ENCODE measurements at places on chromosomes 16 and 17. TPM values are rescaled to one million over a fixed set of nuclear protein-coding genes. Genes with fewer than 3 reads are reported as not detected.

GRCh38 chr17:73508057-73508930 is 136.0 kb downstream of the SDK2 start:
- no peaks in the 10 kb centered on the region for H3K4me1 ChIP-seq
- H3K4me3 ChIP-seq: no peak overlapping the region
- H3K36me3 ChIP-seq: no peaks in the 10 kb centered on the region
- H3K27ac ChIP-seq: no peak overlapping the region
- H3K27me3 ChIP-seq: no peaks in the 10 kb centered on the region

- no peaks in the 10 kb centered on the region for H3K4me1 ChIP-seq
- no peak overlapping the region for H3K4me3 ChIP-seq
- no peak for DNase-seq
- no peak overlapping the region for H3K27ac ChIP-seq
Observed at GRCh38 chr17:32819035-32819434, 57.9 kb downstream of the MYO1D start.

Gene KRT39
- total RNA-seq: not detected

Gene MYCBPAP
- total RNA-seq: under 0.01 TPM

Gene CD300A
- not detected for total RNA-seq

Gene NT5M
- total RNA-seq: 0.28 TPM

Measured in IMR-90 (cell line).